ENCODE measurements at places on chromosomes 1 and 21.

DNA sequence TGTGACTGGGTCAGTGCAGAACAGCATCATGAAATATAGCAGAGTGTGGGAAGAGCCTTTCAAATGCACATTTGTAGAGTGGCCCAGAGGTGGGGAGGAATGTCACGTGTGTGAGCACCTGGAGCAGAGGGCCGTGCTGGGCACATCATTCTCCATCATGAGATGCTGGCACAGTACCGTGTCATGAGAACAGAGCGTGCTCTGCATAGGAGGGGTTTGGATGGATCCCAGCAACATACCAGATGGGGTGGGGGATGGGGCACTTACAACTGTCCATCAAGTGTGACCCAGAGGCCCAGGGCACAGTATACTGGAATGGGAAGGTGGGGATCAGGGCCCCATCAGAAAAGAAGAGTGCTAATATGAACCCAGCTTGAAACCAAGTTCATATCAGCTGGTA, 182.0 kb downstream of the LMX1A start:
- peak; percentile 84 for DNase-seq

DNA sequence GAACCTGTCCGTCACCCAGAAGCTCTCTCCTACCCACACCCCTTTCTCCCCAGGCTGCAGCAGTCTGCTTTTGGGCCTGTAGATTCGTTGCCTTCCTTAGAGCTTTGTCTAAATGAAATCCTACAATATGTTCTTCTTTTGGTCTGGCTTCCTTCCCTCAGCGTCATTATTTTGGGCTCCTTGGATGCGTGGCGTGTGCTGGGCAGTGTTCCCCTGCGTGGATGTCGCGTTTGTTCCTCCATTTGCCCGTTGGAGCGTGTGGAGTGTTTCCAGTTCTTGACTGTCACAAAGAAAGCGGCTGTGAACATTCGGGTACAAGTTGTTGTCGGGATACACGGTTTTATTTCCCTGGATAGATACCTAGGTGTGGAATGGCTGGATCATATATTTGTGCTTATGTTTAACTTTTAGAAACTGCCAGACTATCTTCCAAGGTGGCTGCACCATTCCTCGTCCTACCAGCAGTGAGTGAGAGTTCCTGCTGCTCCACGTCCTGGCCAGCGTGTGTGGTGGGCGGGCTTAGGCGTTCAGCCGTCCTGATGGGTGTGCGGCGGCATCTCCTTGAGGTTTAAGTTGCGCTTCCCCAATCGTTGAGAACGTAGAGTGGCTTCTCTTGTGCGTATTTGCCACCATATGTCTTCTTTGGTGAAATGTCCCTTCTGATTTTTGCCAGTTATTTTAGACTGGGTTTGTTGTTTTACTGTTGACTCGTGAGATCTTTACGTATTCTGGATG, 31.7 kb downstream of the SKI start:
- DNase-seq: no peak

DNA sequence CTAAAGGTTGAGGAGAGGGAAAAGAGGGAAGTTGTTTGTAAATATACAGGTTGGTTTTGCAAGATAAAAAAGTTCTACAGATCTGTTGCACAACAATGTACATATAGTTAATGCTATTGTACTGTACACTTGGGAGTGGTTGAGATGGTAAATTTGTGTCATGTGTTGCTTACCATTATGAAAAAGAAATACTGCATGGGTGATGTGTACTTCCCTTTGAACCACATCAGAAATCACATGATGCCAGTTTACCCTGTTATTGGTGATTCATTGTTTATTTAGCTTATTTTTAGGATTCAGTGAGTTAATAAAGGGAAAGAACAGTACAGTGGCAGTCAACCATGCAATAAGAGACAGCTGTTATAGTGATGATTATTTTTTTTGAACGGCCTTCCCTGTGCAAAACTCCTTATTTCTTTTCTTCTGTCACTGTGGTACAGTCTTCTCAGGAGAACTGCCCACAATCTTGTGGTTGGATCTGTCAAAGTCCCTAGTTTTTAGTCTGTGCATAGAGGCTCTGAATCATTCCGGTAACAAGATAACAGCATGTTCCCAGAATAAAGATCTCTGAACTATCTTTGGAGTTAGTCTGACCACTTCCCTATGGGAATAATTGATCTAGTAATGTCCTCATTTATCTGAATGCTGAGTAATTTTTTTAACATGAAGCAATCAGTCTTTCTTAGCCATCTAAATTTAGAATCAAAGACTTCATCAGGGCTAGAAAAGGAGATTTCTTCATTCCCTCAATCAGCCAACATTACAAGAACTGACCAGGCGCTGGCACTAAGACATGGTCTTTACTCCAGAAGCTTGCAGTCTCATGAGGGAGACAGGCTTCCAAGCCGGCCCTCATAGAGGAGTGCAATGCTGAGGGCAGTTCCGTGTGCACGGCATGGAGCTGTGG, 84.2 kb downstream of the SH3GLB1 start:
- DNase-seq: no peak

GRCh38 chr1:117335376-117336086, 31.7 kb upstream of the MAN1A2 start:
- no peak for DNase-seq

- DNase-seq: no peak
These were observed 267.5 kb downstream of the TRABD2B start for GRCh38 chr1:47729685-47730084.

DNA sequence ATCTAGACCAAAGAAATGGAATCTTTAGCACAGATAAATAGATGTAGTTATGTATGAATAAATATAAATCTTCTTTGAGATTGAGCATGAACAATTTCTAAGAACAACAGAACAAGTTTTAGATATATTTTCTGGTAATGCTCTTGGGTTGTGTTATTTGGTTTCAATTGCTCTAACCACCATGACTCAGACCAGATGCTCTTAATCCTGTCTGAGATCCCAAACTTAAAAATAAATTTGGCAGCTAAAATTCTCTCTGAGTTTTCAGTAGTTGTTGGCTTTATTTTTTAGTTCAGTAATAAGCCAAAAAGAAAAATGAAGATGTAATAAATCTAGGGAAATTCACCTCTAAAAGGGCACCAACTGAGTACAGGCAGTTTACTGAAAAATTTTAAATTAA, 1693.4 kb downstream of the NCAM2 start:
- no peak for DNase-seq

DNA sequence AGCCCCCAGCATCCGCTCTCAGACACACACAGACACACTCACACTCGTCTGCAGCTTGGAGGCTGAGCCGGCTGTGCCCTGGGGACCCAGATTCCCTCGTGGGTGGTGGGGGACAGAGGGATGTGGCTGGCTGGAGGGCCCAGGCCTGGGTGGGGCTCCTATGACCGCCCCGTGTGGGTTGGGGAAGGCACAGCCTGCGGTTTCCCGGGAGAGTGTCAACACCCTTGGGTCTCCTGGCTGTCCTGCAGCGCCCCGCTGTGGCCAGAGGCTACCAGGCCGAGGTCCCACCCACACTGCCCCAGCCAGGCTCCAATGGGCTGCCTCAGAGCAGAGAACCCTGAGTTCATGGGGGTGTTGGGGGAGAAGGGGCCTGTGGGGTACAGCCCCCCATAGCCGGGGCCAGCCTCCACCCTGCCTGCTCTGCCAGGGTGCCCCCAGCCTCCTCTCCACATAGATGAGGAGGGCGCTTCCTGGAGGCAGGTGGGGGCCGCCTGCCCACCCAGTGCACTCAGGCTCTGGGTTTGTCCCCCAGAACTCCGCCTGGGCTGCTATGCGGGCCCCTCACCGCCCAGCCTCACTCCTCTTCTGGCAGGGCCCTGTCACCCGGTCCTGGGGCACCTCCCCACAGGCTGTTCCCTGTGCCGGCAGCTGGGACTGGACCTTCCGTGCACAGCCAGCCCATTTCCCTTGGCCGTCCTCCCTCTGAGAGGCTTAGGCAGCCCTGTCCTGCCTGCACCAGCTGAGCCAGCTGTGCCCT, at the start of gene TTC34:
TTC34 (minus strand) TSS at position 159 of the 757 bp plus-strand sequence. CDS start 866 bp downstream, outside the sequence.
- DNase-seq: peak; percentile 80

DNA sequence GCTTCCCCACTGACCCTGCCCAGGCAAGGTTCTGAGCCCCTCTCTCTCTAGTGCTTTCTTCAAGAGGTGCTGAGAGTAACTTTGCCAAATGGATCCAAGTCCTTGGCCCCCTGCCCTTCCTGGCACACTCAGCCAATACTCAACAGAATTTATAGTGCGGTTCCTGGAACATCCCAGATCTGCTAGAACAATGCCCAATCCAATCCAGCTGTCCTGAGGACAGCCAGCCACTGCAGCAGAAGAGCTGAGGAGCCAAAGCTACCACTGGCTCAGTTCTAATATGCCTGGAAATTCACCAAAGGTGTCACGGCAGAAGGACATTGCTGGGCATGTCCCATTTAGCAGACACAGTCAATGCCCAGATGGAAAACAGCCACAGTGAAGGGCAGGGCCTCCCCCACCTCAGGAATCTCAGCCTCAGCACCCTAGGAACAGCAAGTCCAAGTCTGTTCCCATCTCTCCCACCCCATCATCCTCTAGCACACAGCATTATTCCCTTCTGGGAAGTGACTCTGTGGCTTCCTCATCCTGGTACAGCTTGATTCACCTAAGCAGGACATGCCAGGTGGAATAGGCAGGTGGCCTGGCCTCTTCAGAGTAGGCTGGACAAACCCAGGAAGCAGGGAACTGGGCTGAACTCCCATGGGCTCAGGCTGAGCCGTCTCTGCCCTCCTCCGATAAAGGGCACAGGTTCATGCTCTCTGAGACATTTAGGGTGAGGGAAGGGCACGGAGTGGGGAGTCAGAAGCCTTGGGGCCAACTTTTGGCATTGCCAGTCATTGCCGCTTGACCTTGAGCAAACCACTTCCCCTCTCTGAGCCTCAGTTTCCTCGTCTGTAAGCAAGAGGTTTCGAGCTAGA, 24.6 kb downstream of the PMVK start:
- no peak for DNase-seq

DNA sequence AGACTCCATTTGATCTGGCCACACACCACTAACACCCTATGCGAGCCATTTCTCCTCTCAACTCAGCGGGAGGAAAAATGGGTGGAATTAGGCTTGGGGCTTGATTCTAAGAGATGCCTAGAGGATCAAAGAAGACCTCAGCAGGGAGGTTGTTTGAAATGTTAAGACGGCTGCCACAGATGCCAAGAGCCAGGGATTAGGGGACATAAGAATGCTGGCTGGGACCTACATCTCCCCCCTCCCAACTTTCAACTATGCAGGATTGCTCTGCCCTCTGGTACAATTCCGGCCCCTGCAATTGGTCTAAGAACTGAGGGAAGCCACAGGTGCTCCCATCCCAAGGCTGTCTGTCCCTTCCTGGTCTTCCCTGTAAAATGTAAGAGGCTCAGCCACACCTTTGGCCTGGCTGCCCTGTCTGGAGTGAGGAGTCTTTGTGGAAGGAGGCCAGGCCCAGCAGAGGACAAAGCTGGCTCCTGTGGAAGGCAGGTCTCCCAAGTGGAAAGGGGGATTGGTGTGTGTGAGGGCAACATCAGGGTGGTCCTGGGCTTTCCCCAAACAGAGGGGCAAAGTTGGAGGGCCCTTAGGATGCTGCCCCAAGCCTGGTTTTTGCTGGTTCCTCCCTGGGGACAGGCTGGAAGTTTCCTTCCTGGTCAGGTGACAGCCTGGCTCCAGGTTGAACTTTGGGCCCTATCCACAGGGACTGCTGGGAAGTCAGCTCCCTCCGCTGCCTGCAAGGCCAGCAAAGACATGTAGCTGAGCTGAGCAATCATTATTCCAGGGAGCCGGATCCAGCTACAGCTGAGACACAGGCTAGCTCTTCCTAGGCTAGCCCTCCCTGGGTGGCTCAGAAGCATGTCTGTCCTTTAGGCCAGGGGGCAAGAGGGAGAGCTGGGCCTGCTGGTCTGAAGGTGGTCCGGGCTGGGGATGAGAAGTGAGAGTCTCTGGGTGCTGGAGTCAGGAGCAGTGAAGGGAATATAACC, 34.5 kb upstream of the SYNC start:
- no peak for DNase-seq

- peak; percentile 42 for DNase-seq
These were observed 17.7 kb upstream of the KLHDC8A start for GRCh38 chr1:205374210-205375078.

DNA sequence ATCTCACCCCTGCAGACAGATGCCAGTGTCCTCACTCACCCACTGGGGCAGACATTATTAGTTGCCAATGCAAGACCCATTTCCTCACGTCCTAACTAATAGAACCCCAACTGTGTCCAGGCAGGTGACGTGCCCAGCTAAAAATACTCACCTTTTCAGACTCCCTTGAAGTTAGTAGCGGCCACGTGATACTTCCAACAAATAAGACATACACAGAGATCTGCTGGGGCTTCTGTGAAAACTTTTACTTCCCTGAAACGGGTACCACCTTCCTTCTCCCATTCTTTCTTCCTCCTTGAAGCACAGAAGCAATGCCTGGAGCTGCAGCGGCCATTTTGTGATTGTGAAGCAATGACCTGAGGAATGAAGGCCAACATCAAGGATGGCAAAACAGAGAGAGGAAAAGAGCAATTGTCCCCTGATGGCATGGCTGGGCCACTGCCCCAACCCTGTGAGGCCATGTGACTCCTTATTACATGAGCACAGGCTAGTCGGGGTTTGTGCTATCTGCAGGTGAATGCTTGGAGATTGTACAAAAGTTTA, 74.4 kb upstream of the TMPRSS2 start:
- no peak for DNase-seq

GRCh38 chr1:173414136-173414535, 63.0 kb upstream of the PRDX6 start:
- no peak for DNase-seq

DNA sequence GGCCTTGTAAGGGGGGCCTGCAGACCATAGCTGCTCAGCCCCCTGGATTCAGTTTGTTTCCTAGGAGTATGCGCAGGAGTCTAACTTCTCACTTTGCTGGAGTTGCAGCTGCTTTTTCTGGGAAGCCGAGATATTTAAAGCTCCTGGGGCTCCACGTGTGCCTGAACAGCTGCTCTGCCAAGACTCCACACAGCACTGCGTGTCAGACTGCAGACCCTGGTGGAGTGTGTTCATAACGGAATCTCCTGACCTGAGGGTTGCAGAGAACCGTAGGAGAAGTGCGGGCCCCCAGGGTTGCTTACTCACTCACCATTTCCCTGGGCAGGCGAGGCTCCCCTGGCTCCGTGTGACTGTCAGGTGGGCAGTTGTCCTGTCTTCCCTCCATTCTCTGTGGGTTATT, 474.3 kb upstream of the TMPRSS15 start:
- no peak for DNase-seq

- DNase-seq: peak; percentile 47
These were observed 69.4 kb upstream of the TLR5 start for GRCh38 chr1:223212441-223212840.

Data from WERI-Rb-1 (cell line).